ENCODE measurements at places on chromosomes 4 and X. TPM values are rescaled to one million over a fixed set of nuclear protein-coding genes. Genes with fewer than 3 reads are reported as not detected.

DNA sequence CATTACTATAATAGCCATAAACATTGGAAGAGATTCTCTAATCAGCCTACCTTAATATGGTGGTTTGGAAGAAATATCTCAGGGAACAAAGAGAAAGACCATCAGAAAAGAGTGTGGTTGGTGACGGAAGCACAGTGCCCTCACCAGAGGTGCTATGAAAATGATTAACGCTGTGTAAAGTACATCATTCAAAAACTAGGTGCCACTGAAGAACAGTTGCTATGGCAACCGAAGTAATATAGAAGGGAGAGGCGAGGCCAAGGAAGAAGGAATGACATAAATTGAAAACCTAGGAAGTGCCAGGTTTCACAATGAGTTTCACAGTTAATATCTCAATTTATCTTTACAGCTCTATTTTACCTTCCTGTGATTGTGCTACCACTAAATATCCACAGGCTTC is 57.0 kb upstream of the ARSJ start:
- H3K27me3 ChIP-seq, result no peaks in the 10 kb centered on the region
- H3K4me3 ChIP-seq, result no peak overlapping the region
- H3K36me3 ChIP-seq, result no peaks in the 10 kb centered on the region
- peak; percentile 1 for DNase-seq
- H3K4me1 ChIP-seq, result peaks cover 10% of the 10 kb centered on the region
- H3K27ac ChIP-seq, result no peak overlapping the region

DNA sequence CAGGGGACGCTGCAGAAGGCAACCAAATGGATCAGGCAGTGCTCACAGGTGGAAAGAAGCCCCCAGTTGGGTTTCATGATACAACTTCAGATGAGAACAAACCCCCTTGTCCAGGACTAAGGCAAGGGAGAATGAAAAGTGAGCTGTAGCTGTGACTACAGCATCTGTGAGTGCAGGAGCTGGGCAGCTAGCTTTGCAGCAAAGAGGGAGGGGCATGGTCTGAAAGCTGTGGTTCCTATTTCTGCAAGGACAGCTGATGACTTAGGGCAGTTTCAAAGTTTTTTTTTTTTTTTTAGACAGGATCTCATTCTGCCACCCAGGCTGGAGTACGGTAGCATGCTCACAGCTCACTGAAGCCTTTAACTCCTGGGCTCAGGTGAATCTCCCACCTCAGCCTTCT is 1317.4 kb upstream of the DIAPH2 start:
- H3K27ac ChIP-seq, result no peak overlapping the region
- DNase-seq, result no peak
- no peaks in the 10 kb centered on the region for H3K27me3 ChIP-seq

TMSB15C gene
- total RNA-seq, result 2.8 TPM

- H3K36me3 ChIP-seq, result no peaks in the 10 kb centered on the region
- no peaks in the 10 kb centered on the region for H3K27me3 ChIP-seq
- no peak overlapping the region for H3K4me3 ChIP-seq
- H3K27ac ChIP-seq, result no peak overlapping the region
- no peak for DNase-seq
Measured at GRCh38 chr4:125368671-125369081, 53.9 kb downstream of the FAT4 start.

GRCh38 chr4:159689526-159689925 is 586.6 kb downstream of the RAPGEF2 start:
- H3K4me3 ChIP-seq, result no peak overlapping the region
- no peak overlapping the region for H3K27ac ChIP-seq
- H3K4me1 ChIP-seq, result no peaks in the 10 kb centered on the region
- no peaks in the 10 kb centered on the region for H3K36me3 ChIP-seq
- DNase-seq, result no peak
- no peaks in the 10 kb centered on the region for H3K27me3 ChIP-seq

SPIN2A gene
- total RNA-seq, result 2.2 TPM
